Activated effector memory CD4-positive, alpha-beta T cell treated with anti-CD3 and anti-CD28 coated beads, Interleukin-2, amount 50 U/mL, for 16 hours (primary cell): ENCODE measurements at places on chromosomes 13 and 19.

DNA sequence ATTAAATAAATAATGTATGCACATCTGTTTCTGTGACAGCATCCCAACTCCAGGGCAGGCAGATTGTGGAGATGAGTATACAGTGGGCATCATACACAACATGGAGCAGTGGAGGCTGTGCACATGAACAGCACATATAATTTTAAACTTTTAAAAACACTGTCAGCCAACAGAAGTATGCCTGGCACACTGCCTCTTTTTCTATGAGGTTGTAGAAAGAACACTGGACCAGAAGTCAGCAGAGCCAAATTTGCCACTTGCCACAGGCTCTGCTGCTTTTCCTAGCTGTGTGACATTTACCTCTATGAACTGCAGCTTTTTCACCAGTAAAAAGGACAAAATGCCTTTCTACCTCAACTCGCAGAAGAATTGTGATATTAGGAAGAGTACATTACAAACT lies 118.7 kb downstream of the FRY start:
- no peak for DNase-seq

DNA sequence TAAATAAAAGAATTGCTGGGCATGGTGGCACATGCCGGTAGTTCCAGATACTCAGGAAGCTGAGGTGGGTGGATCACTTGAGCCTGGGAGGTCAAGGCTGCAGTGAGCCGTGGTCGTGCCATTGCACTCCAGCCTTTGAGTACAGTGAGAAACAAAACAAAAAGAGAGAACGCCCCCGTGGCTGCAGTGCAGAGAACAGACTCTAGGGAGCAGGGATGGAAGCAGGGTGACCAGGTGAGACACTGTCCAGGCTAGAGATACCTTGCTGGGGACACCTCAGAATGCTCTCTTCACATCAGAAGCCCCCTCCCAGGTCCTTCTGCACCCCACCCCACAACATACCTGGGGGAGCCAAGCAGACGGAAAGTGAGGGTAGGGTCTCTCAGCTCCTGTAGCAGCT lies 24.8 kb downstream of the MAP4K1 start:
- no peak for DNase-seq

DNA sequence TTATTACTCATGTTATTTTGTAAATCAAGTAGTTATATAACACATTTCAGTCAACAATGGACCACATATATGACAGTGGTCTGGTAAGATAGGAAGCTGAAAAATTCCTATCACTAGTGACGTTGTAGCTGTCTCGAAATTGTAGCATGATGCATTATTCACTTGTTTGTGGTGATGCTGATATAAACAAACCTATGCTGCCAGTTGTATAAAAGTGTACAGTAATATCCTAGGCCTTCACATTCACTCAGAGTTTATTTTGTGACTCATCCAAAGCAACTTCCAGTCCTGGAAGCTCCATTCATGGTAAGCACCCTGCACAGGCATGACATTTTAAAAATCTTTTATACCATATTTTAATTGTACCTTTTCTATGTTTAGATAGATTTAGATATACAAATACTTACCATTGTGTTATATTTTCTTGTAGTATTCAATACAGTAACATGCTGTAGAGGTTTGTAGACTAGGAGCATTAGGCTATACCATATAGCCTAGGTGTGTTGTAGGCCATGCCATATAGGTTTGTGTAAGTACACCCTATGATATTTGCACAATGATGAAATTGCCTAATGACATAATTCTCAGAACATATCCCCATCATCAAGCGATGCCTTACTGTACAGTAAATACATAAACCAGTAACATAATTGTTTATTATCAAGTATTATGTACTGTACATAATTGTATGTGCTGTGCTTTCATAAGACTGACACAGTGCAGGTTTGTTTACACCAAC lies 49.3 kb downstream of the IFT88 start:
- no peak for DNase-seq

- no peak for DNase-seq
Measured at GRCh38 chr13:60318186-60318585, 78.8 kb upstream of the TDRD3 start.

DNA sequence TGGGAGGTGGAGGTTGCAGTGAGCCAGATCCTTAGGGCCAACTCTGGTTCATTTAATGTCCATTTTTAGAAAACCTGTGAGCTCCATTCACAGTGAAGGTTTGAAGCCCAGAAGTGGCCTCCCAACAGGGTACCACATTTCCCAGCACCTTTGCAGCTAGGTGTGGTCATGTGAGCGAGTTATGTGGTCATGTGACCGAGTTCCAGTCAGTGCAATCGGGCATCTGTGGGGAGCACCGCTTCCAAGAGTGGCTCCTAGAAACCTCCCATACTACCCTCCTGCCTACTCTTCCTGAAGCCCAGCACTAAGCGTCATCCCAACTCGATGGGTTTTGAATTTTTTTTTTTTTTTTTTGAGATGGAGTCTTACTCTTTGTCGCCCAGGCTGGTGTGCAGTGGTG lies 663 bp upstream of the PLA2G4C start:
- no peak for DNase-seq
